Hematopoietic multipotent progenitor cell treated with erythropoietin and hydrocortisone succinate and interleukin-3 and kit ligand, for 8 days (in vitro differentiated cells): ENCODE measurements at places on chromosomes 7 and 10.

- peak; percentile 6 for DNase-seq
Measured at GRCh38 chr7:20651960-20652544, 36.6 kb downstream of the ABCB5 start.

- peak; percentile 67 for DNase-seq
Measured at GRCh38 chr10:80046629-80047441, 31.6 kb upstream of the TMEM254 start.

GRCh38 chr7:66609176-66609575 is 19.5 kb upstream of the KCTD7 start:
- no peak for DNase-seq

DNA sequence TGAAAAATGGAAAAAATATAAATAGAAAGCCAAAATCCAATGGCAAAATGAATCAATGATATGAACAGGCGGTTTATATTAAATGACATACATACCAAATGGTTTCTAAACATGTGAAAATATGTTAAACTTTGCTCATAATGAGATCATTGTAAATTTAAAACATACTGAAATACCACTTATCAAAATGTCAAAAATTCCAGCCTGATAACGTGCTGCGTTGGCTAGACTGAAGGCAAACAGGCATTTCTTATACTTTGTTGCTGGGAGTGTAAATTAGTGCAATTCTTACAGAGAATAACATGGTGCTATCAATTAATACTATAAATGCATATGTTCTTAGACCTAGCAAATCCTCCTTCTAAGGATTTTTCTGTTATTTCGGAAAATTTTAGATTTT is 225.8 kb upstream of the FAM3C start:
- no peak for DNase-seq

GRCh38 chr7:67484244-67484751 is 487.7 kb downstream of the TYW1 start:
- DNase-seq, result peak; percentile 79

GRCh38 chr10:69088801-69089501 is 1.0 kb downstream of the SRGN start:
- DNase-seq, result peak; percentile 90

- DNase-seq, result peak; percentile 91
Measured at GRCh38 chr10:111127081-111127848, 50.4 kb downstream of the ADRA2A start.

GRCh38 chr7:49937608-49938007 is 155.4 kb downstream of the ZPBP start:
- no peak for DNase-seq

DNA sequence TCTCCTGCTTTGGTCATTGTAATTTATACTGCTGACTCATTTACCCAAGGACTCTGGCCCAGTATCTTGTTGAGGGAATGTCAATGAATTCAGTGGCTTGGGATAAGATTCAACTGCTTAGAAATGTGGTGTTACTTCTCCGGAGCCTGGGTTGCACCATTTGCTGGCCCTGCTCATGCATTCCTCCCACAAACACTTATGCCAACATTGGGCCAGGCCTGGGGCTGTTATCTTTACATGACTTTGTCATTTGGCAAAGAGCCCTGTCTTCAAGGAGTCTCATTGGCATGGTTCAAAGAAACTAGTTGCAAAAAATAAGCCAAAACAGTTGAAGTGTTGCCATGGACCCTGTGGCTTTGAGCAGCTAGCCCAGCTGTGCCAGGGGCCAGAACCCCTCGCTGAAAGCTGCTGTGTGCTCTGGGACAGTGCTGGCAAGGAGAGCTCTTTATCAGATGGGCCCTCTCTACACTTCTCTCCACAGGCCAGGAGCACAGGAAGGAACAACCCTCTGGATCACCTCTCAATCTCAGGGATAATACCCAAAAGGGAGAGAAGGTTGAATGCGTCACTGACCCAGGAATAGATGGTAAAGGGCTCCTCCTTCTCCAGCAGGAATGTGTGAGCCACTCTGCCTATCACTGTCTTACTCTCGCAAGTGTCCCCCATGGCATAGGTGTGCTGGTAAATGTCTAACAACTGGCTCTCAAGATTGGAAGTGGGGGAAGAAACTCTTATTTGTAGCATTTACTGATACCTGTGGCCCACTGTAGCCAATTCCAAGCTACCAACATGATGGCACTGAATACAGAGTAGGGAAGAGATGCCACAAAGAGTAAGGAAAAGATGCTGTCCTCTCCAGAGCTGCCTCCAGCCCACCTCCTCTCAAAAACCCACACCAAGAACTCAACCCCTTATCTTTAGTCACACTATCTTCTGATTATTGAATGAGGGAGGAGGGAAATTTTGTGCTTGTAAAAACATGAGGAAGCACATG is 23.5 kb upstream of the PDE1C start:
- peak; percentile 22 for DNase-seq

DNA sequence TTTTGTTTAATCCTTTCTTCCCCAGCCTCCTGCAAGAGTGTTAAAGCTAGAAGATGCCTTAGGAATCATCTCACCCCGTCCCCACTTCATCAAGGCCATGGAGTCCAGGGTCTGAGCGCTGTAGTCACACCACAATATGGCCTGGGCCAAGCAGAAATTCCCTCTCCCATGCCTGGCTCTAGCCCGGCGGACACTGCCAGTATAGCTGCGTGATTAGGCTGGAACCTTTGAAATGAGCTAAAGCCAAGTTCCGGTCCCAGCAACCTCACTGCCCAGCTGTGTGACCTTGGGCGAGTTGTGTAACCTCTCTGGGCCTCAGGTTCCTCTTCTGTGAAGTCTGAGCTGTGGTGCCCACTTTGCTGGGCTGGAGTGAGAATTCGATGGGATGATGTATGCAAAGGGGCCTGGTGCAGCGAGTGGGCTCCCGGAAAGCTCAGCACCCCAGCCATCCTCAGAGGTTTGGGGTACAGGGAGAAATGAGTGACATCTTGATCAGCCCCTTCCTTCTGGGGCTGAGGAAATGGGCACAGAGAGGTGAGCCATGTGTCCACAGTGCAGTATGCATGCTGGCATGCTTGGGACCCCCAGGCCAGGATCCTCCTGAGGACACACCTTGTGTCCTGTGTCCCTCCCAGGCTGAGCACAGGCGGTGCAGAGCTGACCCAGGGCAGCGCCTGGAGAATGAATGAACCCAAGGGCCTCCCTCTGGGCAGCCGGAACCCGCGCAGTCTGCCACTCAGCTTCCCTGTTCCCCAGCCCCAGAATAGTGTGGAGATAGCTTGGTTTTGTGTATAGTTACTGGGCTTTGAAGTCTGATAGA is 118.6 kb downstream of the ZMIZ1 start:
- DNase-seq, result no peak

- DNase-seq, result no peak
Measured at GRCh38 chr7:107856806-107857540, 34.0 kb upstream of the DLD start.

GRCh38 chr10:131931981-131932380 is 31.2 kb downstream of the PPP2R2D start:
- DNase-seq, result no peak

- no peak for DNase-seq
Measured at GRCh38 chr10:129426606-129427005, 40.4 kb upstream of the MGMT start.

- peak; percentile 72 for DNase-seq
Measured at GRCh38 chr7:151244196-151244840, 4.2 kb downstream of the SMARCD3 start.

DNA sequence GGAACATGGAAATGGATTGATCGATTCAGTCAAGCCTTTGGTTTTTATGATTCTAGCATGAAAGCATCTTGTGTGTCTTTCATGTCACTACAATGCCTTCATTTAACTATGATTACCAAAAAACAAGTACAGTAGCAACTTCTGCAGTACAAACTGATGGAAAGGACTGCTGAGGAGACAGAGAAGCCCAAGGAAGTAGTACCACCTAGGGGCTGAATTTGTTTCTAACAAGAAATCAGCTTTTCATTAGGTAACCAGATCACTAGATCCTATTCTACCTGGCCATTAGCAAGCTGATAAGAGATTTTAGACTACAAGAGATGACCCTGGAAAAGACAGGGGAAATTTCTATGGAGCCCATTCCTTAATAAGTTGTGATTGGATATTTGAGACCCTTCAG is 3.2 kb upstream of the IFIT1 start:
- peak; percentile 61 for DNase-seq

- no peak for DNase-seq
Measured at GRCh38 chr10:114708717-114709335, 50.8 kb upstream of the ABLIM1 start.

- no peak for DNase-seq
Measured at GRCh38 chr7:25626451-25627131, 398.3 kb upstream of the NPVF start.

DNA sequence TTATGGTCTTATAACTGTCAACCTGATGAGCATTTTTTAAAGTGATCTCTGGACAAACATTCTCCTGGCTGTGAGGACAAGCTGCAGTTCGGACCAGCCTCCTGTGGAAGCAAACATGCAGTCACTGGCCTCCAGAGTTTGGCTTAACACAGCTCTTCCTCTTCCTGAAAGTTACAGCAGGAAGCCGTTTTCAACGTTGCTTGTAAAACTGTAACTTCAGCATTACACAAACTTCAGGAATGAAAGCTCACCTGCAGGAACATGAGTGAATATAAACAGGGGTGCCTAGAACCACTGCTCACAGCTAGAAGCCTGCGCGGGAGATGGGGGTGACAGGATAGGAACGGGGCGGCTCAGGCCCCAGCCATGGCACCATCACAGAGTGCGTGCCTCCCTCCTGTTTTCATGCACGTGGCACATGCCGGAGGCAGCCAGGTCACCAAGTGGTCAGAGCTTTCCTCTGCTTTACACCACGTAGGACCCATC is 292.9 kb upstream of the PITRM1 start:
- DNase-seq, result no peak

- no peak for DNase-seq
Measured at GRCh38 chr10:83908506-83908905, 230.8 kb upstream of the GHITM start.

DNA sequence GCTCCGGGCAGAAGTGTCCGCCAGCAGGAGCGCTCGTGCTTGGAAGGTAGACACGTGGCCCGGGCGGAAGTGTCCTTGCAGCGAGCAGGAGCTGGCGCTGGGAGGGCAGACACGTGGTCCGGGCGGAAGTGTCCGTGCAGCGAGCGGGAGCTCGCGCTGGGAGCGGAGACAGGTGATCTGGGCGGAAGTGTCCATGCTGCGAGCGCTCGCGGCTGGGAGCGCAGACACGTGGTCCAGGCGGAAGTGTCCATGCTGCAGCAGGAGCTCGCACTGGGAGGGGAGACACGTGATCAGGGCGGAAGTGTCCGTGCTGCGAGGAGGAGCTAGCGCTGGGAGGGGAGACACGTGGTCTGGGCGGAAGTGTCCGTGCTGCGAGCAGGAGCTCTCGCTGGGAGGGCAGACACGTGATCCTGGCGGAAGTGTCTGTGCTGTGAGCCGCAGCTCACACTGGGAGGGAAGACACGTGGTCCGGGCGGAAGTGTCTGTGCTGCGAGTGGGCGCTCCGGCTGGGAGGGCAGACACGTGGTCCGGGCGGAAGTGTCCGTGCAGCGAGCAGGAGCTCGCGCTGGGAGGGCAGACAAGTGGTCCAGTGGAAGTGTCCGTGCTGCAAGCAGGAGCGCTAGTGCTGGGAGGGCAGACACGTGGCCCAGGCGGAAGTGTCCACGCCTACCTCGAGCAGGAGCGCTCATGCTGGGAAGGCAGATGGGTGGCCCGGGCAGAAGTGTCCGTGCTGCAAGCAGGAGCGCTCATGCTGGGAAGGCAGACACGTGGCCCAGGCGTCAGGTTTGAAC is 41.1 kb upstream of the PRKAR1B start:
- DNase-seq, result peak; percentile 8

GRCh38 chr7:127831318-127832219 is 179.6 kb downstream of the SND1 start:
- DNase-seq, result no peak

- DNase-seq, result no peak
Measured at GRCh38 chr10:4127518-4128315, 342.7 kb upstream of the KLF6 start.

GRCh38 chr10:24234784-24235183 is 25.8 kb downstream of the KIAA1217 start:
- no peak for DNase-seq

- DNase-seq, result no peak
Measured at GRCh38 chr10:71693377-71693776, 26.2 kb downstream of the C10orf105 start.

GRCh38 chr7:77580762-77581350 is 43.8 kb downstream of the PTPN12 start:
- DNase-seq, result no peak

GRCh38 chr10:49688920-49689319 is 9.5 kb downstream of the C10orf53 start:
- DNase-seq, result no peak

DNA sequence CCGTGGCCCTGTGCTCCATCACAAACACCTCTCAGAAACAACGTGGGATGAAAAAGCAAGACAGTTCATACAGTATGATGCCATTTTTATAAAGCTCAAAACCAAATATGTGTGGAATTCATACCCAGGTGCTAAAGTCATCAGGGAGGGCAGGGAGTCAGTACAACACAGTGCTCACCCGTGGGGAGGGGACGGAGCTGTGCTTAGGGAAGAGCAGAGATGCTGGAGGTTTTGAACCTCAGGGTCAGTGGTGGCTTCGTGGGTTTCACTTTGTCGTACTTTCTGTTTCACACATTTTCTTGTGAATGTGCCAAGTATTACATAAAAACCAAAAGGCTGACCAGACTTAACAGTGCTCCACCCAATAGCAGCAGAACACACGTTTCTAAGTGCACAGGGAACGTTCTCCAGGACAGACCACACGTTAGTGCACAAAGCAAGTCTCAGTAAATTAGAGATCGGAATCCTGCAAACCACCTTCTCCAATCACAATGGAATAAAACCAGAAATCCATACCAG is 21.2 kb downstream of the ZMIZ2 start:
- DNase-seq, result peak; percentile 34

DNA sequence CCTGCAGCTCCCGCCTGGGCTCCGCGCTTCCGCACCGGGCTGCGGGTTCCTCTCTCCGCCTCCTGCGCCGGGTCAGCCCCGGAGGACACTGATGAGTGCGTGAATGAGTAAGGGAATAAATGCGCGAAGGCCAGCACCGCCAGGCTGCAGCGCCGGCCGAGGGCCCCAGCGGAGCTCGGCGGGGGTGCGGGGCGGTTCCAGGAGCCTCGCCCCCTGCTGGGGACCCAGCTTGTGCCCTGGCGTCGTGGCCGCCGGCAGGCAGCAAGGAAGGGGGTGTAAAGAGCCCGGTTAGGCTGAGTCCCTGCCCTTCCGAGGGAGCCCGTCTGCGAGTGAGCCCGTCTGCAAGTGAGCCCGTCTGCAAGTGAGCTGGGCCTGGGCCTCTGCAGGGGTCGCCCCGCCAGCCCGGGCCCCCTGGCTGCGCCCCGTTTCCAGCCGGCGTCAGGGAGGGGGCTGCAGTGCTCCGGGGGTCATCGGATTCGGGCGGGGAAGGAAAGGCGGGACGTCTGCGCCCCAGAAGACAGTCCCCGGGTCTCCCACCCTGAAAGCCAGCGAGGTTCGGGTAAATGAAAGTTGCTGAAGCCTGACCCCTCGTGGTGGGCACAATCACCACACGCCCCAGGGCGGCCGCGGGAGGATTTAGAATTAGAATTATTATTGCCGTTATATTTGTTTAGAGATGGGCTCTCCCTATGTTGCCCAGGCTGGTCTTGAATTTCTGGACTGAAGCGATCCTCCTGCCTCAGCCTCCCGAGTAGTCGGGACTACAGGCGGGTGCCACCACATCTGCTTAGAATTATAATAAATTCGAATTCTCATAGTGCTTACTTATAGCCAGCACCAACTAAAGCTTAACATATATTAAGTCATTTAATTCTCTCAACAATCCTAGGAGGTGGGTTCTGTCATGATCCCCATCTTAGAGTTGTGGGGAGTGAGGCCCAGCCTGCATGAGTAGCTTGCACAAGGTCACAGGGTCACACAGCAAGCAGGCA is 8.6 kb upstream of the CRYGN start:
- DNase-seq, result peak; percentile 57

- no peak for DNase-seq
Measured at GRCh38 chr10:8639486-8640185, 585.1 kb downstream of the GATA3 start.

- DNase-seq, result no peak
Measured at GRCh38 chr10:113506476-113506875, 46.4 kb upstream of the HABP2 start.
